ENCODE measurements at places on chromosomes 2 and 18.

GRCh38 chr2:220143336-220143735 is 515.9 kb downstream of the SLC4A3 start:
- DNase-seq: peak; percentile 70

- DNase-seq: peak; percentile 41
These were observed 15.9 kb upstream of the C1QL2 start for GRCh38 chr2:119174216-119174992.

DNA sequence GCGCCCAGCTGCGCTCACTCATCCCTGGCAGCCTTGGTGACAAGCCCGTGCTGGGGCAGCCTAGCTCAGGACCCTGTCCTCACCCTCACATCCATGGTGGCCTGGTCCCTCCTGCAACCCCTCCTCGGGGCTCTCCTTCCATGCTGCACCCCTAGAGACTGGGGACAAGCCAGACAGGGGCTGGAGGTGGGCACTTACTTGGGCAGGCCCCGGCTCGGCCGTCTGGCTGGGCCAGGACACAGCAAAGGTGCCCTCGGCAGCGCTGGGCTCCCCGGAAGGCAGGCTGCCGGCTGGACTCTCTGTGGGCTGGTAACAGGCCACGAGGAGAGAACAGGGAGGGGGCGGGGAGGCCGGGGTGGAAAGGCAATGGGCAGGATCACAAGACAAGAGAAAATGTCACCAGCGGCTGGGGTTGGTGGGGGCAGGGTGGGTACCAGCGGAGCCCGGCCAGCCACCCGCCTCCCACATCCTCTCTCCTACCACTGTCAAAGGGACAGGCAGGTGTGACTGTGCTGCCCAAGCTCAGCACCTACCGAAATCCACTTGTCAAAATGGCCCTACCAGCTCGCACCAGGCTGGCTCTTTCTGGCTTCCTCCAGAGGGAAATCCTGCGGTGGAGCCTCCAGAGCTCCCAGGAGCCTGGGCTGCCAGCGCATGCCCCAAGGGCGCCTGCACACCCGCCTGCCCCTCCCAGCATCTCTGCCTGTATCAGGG is 54.7 kb downstream of the BIN1 start:
- DNase-seq: no peak

GRCh38 chr2:46298522-46299353 is 1.5 kb downstream of the EPAS1 start:
- peak; percentile 58 for DNase-seq

- no peak for DNase-seq
These were observed 804.3 kb downstream of the DCDC2C start for GRCh38 chr2:4507661-4508060.

GRCh38 chr2:215532844-215533243 is 97.0 kb upstream of the FN1 start:
- DNase-seq: peak; percentile 44

DNA sequence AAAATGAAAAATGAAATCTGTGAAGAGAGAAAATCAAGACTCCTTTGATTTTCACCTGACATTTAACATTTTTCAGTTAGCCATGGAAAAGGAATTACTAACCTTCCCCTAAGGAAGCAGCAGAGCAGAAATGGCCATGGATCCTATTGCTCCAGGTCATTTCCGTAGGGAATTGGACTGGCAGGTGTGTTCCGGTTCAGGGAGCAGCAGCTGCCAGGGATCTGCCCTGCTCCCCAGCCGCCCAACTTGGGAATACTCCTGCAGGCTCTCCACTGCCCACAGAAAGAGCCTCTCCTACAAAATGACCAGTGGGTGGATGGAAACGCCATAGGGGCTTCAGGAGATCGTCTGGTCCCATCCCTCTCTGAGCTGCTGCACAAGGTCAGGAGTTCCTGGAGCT is 86.0 kb upstream of the MAPK4 start:
- DNase-seq: no peak

DNA sequence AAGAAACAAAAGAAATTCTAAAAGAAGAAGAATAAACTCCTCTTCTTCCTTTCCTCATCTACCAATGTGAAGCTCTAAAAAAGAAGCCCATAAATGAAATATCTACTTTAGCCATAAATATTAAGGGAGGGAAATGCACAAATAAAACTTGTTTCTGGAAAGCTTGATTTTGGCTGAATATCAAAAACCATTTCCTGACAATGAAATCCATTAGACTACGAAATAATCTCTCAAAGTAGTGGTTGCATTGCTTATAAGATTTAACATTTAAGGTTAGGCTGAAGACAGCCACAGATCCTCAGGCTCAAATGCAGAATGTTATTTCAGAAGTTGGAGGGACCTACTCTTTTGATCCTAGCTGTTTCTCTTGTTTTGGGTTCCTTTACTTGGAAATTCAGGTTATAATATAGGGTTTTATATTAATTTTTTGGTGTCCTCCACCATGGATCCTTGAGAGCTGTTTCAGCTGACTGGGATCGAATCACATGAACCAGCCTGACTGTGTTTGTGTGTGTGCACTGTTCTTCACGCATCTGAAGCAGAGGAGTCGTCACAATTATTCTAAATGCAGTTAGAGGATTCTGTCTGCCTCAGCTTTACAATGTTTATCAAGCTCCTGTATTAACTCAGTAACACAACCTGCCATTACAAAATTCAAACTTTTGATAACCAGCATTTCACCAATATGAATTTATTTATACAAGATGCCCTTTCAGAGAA is 474.8 kb downstream of the ARHGAP15 start:
- no peak for DNase-seq

GRCh38 chr2:219681694-219682300 is 54.4 kb downstream of the SLC4A3 start:
- DNase-seq: peak; percentile 20

DNA sequence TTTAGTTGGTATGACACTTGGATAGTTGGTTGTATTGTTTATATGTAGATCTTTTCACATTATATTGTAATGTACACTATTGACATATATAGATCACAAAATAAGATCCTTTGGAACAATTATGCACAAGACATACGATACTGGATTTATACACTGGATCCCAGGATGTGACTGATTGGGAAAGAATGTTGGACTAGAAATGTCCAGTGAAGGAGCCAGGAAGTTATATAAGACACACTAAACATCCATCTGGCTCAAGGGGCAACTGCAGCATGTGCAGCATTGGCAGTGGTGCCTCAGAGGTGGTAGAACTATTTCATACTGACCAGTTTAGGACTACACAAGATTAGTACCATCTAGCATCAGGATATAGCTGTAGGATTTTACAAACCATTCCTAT is 104.9 kb downstream of the TRABD2A start:
- no peak for DNase-seq

- DNase-seq: no peak
These were observed 99.1 kb upstream of the HDAC4 start for GRCh38 chr2:239499726-239500573.

DNA sequence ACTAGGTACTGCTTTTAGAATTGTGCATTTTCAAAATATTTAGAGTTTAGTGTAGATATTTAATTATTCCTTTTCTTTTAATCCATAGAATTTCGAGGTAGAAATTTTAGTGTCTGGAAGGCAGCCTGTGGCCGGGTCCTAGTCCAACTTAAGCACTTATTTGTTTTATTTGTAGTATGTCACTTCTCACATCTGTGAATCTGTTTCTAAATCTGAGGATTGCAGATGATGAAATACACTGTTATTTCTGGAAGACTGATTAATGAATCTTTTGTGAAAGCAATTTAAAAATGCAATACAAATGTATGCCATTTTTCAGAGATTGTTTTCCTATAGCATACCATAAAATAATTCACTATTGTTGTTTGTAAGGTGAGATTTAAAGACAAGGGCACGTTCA is 483.9 kb upstream of the TRIB2 start:
- DNase-seq: no peak

DNA sequence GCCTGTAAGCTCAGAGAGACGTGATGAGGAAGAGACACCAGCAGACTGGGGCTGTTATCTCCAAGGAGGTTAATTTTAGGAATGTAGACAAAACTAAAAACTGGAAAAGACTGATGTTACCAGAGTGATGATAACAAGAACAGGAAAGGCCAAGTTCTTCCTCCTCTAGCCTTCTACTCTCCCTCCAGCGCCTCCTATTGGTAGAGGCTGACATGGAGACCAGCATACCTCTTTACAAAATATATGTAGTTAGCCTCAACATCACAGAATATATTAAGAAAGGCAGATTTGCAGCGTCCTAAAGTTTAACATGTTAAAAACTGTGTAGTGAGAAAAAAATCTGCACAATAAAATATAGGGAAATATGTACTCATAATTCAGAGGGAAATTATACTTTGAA is 66.0 kb downstream of the TCF4 start:
- peak; percentile 47 for DNase-seq

- no peak for DNase-seq
These were observed 101.0 kb downstream of the HRH4 start for GRCh38 chr18:24561369-24561965.

DNA sequence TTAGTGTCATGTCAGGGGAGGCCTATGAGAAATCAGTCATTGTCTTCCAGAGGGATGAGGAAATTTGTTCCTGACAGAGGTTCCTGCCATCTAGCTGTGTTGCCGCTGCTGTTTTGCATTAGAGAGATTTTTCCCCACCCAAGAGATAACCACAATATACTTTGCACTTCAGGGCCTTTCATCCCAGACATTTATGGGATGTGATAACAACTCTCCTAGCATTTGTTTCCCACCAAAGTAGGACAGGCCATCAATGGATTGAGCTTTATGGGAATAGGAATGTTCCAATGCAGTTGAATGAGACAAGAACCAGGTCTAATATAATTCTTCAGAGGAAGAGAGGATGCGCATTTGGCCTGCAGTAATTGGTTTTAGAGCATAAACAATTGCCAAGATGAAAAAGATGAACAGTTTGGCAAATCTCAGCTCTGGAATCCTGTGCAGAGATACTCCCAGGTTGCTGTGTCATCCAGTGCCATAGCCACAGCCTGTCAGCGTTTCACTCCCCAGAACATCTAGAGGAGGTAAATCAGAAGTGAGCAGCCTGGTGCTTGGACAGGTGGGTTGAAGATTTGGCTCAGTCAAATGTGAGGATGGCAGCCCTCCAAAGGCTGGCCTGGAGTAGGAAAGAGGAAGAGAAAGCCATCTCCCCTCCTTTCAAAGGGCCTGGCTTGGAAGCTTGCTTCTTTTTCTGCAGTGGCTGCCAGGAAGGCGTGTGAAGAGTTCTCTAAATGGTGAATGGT is 93.7 kb upstream of the SETBP1 start:
- DNase-seq: no peak

GRCh38 chr2:149781263-149781808 is 193.8 kb upstream of the MMADHC start:
- DNase-seq: no peak

DNA sequence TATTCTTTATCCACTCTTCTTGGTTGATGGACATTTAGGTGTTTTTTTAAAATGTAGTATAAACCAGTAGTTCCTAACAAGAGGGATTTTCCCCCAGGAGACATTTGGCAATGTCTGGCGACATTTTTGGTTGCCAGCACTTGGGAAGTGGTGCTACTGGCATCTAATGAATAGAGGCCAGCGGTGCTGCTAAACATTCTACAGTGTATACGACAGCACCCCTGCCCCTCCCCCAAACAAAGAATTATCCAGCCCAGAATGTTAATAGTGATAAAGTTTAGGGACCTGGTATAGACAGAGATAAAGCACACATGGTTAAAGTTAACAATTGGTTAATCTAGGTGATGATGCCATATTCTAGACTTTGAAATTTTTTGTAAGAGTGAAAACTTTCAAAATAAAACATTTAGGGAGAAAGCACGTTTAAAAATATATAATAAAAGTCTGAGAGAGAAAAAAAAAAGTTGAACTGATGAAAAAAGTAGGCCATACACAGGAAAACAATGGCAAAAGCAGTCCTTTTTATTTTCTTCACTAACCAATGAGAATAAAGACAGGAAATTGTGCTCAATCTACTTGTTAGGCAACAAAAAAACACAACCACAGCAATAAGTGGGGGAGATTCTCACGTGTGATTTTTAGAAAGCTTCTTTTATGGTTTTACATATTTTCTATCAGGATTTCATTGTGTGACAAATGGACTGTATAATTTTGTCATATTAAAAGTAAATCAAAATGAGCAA is 14.8 kb downstream of the FBXO48 start:
- DNase-seq: no peak

- no peak for DNase-seq
These were observed 526.3 kb upstream of the LRRTM1 start for GRCh38 chr2:80830891-80831290.

GRCh38 chr2:64410671-64411070 is 43.3 kb upstream of the LGALSL start:
- no peak for DNase-seq

DNA sequence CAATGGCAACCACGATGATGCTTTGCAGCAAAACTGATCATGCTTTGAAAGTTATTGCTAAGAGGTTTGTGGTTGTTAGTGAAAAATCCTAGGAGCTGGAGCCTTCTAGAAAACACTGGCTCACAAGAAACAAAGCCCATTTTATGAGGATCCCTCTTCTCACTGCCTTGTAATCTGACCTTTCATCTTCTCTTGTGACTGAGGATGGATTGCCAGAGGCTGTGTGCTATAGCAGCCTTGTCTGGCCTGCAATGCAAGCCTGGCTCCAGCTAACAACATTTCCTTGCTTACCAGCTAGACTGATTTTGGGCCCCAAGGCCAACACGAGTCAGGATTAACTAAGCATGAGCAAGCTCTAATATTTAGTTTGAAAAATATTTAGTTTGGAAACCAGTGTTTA is 13.1 kb downstream of the PIEZO2 start:
- DNase-seq: peak; percentile 48

DNA sequence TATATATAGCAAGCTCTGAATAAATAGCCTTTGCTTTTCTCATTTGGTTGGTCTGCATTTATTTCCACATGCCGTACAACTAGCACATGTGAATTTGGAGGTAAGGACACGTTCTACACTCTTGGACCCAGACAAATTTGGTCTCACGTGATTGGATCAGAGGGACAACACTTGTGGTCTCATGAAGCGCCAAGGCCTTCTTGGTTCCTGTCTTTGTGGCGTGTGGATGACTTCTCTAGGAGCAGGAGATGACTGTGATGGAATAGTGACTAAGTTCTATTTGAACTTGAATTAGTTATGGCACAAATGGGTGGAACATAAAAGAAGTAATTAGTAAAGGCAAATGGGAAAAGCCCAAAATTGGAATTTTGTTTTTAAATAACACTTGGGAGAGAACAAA is 206.9 kb downstream of the BCL2 start:
- no peak for DNase-seq

DNA sequence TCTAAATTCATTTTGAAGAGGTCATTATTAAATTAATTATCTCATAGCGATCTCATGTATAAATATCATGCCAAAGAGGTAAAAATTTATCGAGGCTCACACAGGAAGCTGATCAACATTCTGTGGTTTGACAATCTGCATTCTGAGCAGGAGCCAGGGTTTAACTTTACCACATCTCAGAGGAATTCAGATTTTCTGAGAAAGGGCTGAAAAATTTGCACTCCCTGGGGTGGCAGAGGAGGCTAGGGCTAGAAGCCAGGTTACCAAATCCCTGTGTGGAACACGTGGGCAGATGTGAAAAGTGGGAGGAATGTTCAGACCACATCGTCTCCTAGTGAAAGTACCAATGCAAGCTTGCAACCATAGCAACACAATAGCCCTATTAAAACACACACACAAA is 63.5 kb upstream of the CTLA4 start:
- DNase-seq: peak; percentile 100

- no peak for DNase-seq
These were observed 155.3 kb downstream of the GFPT1 start for GRCh38 chr2:69231612-69232277.

All from choroid plexus epithelial cell (primary cell).